ENCODE measurements at places on chromosomes 2 and 18.

GRCh38 chr2:238911376-238912227 lies 63.7 kb downstream of the TWIST2 start:
- DNase-seq: no peak

DNA sequence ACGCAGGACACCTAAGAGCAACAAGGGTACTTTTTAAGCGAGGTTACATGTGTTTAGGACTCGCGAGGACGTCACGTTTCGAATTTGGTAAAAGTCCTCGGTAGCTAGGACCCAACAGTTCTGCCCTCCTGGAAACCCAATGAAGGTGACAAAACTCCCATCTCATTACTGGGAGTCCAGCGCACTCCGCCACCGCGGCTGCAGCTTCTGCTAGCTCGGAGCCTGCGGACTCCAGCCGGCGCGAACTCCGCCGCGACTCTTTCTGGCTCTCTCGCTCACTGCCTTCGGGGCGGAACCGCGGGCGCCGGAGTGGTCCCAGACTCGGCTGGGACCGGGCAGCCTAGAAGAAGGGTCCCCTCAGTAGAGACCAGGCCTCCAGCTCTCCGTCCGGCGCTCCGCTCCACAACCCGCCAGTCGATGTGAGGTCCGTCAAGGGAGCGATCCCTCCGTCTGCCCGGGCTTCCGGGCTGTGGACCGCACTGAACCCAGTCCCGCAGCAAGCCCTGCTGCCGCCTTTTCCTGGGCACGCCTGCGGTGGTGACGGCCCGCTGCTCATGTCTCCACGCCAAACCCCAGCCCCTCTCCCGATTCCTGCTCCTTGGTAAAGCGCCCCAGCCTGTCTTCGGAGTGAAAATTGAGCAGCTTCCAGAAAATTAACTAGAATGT lies 3.0 kb upstream of the OSR1 start:
- DNase-seq: no peak

- DNase-seq: no peak
These were observed 165.3 kb downstream of the TNS1 start for GRCh38 chr2:217837530-217837929.

DNA sequence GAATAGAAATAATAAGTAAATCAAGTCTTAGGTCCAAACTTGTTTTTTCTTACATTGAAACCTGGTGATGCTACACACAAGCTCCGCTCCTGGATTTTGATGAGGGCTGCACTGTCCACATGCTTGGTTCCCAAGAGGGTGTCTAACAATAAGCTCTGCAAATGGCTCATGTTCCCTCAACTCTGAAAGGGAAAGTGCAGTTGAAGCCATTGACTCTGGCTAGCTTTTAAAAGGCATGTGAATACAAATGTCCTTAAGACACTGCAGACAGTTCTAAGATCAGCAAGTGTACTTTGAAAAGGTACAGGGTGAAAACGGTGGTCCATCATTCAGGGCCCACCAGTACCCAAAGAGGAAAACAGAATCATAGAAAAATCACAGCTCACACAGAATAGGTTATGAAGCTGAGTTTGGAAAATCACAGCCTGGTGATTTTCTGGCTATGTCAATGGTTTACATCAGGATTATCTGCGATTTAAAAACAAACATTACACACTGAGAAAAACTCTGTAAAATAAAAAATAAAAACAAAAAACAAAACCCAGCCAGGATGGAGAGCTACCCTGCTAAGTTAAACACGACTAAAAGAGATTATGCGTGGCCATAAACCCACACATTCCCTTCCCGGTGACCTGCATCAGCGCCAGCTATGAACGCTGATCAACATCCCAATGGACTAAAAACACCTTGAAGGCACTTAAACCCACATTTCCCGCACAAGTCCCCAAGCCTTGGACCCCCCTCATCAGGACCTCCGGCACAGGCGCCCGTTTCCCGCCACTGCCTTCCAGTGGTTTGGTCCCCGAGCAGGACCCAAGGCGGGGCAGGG lies 554 bp downstream of the PFN4 start:
- DNase-seq: no peak

GRCh38 chr2:150978053-150978452 lies 283.6 kb downstream of the RBM43 start:
- no peak for DNase-seq
